ENCODE measurements at places on chromosomes 13 and 19.

DNA sequence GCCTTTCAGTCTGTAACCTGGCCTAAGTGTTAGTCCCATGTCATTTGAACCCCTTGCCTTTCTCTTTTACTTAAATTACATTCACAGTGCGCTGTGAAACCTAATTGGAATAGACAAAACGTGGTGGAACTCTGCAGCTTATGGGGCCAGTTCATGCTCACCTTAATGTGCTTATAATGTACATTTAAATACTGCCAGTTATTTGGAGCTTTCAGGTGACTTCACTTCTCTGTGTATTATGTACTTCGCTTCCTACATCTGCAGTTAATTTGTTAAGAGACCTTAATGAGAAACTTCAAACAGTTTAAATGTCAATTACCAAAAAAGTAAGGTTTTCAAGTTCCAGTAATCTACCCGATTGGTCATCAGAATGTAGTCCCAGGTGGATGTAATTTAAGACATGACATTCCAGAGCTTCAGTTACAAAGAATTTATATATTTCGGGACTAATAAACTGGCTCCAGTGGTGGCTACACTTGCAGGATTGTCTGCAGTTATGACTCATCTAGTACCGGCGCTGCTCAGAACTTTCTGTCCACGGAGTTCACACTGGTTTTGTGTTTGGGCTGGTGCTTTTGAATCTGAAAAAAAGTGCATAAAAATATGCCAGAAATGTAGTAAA lies 125.3 kb downstream of the TM9SF2 start:
- peak; percentile 69 for DNase-seq

DNA sequence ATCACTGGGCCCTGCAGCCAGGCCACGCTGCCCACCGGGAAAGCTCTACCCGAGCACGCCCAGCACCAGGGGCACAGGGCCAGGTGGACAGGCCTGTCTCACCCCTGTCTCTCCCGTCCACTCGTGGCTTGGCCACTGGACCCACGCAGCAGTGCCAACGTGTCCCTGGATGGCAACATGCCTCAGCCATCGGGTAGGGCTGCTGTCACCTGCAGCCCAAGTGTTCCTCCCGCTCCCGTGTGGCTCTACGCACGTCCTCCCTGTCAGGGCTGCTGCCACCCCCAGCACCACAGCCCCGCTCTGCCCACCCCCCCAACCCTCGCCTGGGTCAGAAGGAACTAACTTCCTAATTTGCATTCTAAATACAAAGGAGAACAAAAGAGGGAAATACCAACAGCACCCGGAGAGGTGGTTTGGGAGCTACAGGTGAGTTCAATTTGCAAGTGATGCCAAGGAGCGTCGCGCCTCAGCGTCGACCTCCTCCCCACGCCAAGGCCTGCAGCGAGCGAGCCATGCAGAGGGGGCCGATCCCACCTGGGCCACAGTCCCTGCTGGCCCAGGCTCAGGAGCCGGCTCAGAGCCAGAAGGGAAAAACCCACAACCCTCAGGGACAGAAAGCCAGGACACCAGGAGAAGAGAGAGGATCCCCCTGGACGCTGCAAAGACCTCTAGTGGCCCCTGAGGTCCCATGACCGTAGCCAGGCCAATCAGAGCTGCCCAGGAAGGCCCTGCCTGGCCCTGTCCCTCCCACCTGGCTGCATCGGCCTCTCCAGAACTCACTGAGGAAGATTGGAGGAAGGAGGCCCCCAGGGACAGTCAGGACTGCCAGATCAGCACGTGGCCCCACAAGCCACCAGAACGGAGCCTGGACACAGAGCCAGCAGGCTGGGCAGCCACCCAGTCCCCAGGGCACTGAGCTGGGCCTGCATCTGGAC lies 128.4 kb upstream of the SPACA7 start:
- no peak for DNase-seq

GRCh38 chr19:10315335-10316214 lies at the start of gene FDX2:
Gene FDX2 (minus strand): TSS chr19:10316015. CDS start chr19:10315996, 19 bp downstream.
- DNase-seq: peak; percentile 63

DNA sequence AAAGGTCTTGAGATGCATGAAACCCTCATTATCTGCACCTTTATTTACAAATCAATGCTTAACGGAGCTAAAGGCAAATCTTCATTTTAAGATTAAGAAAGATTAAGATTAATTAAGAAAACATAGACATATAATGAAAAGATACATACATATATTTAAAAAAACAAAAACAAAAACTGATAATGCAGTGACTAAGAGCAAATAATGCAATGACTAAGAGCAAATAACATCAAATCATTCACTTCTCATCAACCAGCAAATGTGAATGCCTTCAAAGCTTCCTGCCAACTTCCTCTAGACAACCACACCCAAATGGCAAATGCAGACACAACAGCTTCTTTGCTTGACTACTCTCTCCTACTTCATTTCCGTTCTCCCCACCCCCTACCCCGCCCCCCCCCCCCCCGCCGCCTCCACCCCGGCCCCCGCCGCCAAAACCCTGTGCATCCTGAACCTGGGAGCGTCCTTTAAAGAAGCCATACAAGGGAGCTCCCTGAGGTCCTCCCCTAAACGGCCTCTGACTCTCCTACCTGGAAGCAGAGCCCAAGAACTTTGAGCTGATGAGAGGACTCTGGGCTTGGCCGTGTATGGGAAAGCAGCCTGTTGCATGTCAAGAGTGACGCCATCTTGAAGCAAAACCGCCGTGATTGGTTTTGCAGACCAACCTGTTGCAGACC lies 24.5 kb downstream of the TEX101 start:
- peak; percentile 74 for DNase-seq

GRCh38 chr19:38035515-38036495 lies 128.8 kb downstream of the SIPA1L3 start:
- no peak for DNase-seq

DNA sequence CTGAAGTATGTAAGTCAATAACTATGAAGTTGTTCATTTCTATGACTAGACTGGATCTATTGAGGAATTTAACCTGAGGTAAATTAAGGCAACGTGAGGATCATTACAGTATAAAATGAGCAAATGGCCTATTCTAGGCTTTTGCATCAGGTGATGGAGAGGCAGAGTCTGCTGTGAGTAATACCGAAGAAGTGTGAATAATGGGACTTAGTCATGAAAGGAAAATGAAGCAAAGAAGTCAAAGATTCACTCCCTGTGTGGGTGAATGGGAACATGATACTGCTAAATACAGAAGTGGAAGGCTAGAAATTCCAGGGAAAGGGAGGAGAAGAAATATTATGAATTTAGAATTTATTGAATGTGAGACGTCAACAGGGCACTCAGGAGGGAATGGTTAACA lies 774.1 kb downstream of the LIG4 start:
- no peak for DNase-seq

DNA sequence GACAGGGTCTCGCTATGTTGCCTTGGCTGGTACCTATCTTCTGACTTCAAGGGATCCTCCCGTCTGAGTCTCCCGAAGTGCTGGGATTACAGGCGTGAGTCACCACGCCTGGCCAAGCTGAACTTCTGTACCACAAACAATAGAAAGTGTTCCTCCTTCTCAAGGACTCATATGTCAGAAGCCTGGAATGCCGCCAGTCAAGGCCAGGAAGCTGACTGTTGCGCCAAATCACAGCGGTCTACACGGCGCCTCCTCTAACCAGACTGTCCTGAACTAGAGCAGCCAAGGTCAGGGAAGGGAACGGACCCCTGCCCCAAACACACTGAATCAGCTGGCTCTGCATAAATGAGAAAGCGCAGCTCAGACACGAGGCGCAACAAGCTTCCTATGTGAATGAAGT lies 14.6 kb downstream of the RAB20 start:
- no peak for DNase-seq

DNA sequence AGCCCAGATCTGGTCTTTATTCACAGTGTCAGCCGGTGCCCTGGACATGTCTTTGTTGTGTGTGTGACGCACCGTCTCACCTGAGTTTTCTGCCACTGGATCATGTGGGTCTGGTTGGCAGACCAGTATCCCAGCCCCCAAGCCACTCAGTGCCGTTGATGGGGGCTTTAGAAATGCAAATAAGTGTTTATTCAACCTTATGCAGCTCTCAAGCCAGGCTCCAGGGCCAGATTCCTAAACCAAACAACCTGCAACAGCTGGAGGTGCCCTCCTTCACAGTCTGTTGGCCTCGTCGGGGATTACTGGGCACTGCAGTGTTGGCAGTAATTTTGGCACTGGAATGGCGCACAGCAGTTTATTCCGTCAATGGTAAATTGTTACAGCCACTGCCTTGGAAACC lies 21.6 kb downstream of the FAM124A start:
- DNase-seq: no peak

GRCh38 chr13:51557875-51558612 lies 26.2 kb upstream of the WDFY2 start:
- DNase-seq: no peak

DNA sequence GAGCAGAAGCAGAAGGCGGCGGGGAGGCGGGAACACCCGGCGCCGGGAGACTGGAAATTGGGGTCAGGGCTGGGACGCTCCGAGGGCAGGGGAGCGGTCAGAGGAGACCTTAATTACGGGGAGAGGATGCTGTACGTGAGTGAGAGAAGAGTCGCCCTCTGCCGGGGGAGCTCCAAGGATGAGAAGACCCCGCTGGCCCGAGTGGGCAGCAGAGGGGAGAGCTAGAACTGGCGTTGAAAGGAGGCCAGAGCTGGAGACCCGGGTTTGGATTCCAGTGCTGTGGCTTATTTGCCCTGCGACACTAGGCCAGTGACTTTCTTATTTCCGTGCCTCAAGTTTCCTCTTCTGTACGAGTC lies 536 bp downstream of the FAM32A start:
- no peak for DNase-seq

- DNase-seq: no peak
Observed at GRCh38 chr13:95457294-95457693, 95.2 kb upstream of the CLDN10 start.

- DNase-seq: no peak
Observed at GRCh38 chr19:35978832-35979365, 16.1 kb upstream of the SDHAF1 start.

GRCh38 chr13:27955014-27955591 lies 14.0 kb downstream of the CDX2 start:
- DNase-seq: no peak

GRCh38 chr13:66407128-66407527 lies 823.0 kb downstream of the PCDH9 start:
- DNase-seq: no peak

DNA sequence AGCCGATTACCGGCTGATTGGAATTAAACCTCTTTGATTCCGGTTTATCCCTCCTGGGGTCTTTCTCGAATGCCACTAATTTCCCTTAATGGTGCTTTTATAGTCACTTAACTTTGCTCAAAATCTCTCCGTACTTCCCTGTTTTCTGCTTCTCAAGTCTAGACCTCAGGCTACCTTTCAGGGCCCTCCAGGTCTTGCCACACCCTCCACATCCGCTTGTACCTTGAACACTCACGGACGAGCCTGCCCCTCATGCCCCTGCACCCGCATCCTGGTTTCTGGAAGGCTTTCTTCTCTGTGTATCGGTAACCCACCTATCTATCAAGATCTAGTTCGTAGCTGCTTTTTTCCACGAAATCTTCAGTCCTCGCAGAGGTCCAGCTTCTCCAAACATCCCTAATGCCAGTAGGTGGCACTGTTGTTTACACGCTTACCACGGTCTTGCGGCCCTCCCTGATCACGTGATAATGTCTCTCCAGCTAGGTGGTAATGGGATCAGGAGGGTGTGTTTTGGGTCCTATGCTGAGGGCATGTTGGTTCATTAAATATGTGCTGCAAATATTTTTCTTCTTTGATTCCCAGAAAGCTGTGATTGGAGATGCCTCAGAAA lies 13.8 kb downstream of the ATP12A start:
- DNase-seq: no peak

GRCh38 chr19:34493649-34494044 lies 12.1 kb downstream of the WTIP start:
- DNase-seq: no peak

DNA sequence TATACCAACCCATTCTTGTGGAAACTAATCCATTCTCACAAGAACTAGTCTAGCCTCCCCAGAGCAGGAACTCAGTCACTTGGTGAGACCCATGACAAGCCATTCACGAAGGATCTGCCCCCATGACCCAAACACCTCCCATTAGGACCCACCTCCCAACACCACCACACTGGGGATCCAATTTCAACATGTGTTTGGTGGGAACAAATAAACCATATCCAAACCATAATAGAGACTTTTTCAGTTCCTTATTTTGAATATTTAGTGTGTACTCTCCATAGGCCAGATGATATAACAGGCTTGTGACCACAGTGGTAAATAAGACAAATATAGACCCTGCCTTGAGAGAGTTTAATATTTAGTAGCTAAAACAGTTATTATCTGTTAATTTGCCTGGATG lies 227.5 kb upstream of the SERP2 start:
- DNase-seq: no peak

DNA sequence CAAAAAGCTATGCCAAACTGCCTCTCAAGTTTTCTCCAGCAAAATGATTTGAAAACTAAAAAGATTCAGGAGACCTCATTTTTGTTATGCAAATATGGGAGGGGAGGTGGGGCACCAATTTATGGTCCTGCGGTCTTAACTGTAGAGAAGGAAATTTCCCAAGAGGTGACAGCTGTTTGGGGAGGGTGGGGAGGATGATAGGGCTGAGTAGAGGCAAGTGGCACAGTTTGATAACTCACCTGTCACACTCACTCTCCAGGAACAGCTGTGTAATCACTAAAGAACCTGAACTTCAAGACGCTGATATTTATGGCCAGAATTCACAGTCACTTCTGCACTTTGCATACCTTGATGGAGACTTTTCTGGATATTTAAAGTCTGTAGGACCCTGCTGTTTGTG lies 232.9 kb upstream of the STARD13 start:
- no peak for DNase-seq

- no peak for DNase-seq
Observed at GRCh38 chr13:86155756-86156155, 356.5 kb upstream of the SLITRK6 start.

DNA sequence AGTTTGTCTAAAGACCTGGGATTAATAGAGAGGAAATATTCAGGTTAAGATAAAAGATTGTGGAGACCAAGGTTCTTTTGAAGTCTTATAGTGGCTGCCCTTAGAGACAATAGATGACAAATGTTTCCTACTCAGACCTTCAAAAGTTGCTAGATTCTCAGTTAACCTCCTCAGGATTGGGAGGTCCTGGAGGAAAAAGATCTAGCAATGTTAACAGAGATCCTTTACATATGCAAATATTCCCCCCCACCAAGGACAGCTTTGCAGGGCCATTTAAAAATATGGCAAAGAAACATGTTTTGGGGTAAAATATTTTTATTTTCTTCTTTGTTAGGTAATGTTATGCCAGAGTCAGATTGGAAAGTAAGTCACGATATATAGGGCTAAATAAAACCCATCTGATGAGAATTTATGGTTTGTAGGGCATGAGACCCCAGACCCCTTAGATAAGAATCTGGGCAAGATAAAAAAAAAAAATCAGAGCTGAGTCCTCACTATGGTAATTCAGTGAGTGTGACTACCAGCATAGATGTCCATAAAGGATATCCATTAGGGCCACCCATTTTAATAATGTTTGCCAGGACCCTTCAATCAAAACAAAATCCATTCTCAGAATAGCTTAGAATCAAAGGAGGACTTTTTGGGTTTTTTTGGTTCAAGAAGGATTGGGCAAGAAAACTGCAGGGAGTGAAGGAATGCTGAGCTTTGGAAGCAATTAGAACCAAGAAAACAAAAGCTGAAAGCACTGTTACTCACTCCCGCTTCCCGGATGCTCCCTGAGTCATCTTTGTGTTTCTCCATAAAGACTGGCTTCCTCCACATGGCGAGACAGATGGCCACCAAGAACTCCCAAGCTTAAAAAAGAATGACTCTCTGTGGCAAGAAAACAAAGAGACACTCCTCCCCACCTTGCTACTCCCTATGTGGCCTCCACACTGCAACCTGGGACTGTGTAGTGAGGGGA lies 28.2 kb downstream of the VSTM1 start:
- DNase-seq: peak; percentile 79

Measured in HFF-Myc (cell line).